ENCODE measurements at places on chromosomes 2 and 18. TPM values are rescaled to one million over a fixed set of nuclear protein-coding genes. Genes with fewer than 3 reads are reported as not detected.

DNA sequence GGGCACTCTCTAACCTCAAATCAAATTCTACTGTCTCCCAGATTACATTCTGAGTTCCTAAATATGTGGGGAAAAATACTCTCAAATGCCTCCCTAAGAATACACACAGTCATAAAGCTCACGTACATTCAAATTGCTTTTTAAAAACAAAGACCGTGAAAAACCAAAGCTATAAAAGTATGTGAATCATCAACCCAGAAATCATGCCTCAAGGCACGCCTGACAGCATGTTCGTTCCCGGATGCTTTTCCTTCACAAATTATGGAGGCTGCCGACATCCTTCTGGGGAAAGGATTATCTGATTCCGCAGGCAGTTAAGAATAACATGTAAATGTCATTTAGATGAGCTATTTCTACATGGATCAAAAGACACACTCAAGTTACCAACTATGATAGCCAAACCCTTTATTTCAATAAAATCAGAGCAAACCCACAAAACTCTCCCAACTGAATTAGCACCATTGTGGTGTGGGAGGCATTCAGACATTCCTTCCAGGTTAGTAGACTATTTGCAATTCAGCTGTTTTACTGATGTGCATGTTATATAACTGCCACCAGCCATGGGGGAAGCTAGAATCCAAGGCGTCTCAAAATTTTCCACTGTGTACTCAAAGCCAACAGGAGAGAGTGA is 398.2 kb upstream of the TRIB2 start:
- H3K4me1 ChIP-seq = peaks cover 63% of the 10 kb centered on the region
- no peak overlapping the region for H3K4me3 ChIP-seq
- no peaks in the 10 kb centered on the region for H3K36me3 ChIP-seq
- H3K27me3 ChIP-seq = no peaks in the 10 kb centered on the region
- peak overlapping the region; percentile 87 for H3K27ac ChIP-seq

- H3K4me3 ChIP-seq = no peak overlapping the region
- H3K4me1 ChIP-seq = no peaks in the 10 kb centered on the region
- H3K36me3 ChIP-seq = no peaks in the 10 kb centered on the region
- DNase-seq = no peak
Observed at GRCh38 chr2:169468841-169469240, 10.5 kb upstream of the BBS5 start.

GRCh38 chr2:150425121-150425955 is 62.1 kb downstream of the RND3 start:
- 0 out of 2 replicates have a peak, but pooled peaks cover 7% of the 10 kb centered on the region for H3K4me1 ChIP-seq
- H3K4me3 ChIP-seq = no peak overlapping the region
- H3K27me3 ChIP-seq = no peaks in the 10 kb centered on the region

DNA sequence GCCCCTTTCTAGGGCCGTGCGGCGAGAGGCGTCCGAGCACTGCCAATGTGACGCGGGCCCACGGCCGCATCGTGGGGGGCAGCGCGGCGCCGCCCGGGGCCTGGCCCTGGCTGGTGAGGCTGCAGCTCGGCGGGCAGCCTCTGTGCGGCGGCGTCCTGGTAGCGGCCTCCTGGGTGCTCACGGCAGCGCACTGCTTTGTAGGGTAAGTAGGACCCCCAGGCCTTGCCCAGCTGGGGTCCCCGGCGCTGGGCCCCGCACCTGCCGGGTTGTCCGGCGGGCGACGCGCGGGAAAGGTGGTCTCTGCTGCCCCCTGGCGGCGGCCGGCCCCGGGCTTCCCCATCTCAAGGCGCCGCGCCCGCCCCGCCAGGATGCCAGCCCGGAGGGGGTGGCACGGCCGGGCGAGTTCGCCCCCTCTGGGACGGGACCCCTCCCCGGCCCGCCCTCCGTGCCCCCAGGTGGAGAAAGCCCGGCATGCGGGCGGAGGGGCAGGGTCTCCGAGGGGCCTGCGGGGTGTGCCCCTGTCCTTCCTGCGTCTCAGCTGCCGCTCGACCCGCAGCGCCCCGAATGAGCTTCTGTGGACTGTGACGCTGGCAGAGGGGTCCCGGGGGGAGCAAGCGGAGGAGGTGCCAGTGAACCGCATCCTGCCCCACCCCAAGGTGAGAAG is 1.9 kb downstream of the PRSS56 start:
- no peak for DNase-seq
- no peak overlapping the region for H3K27ac ChIP-seq
- peaks cover 17% of the 10 kb centered on the region for H3K4me1 ChIP-seq
- no peak overlapping the region for H3K4me3 ChIP-seq

DNA sequence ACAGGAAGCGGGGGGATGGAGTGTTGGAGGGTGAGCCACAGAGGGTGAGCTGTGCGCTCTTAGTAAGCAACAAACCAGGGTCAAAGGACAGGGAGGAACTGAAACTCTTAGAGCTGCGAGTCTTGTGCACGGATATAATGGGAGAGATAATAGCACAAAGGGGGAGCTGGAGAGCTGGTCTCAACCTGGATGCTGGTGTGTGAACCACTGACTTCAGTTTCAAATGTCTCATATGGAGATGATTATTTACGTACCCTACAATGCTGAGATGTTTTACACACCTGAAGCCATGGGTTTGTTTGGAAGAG is 35.9 kb downstream of the PTGR3 start:
- no peak for DNase-seq
- H3K4me3 ChIP-seq = no peak overlapping the region
- no peaks in the 10 kb centered on the region for H3K27me3 ChIP-seq

DNA sequence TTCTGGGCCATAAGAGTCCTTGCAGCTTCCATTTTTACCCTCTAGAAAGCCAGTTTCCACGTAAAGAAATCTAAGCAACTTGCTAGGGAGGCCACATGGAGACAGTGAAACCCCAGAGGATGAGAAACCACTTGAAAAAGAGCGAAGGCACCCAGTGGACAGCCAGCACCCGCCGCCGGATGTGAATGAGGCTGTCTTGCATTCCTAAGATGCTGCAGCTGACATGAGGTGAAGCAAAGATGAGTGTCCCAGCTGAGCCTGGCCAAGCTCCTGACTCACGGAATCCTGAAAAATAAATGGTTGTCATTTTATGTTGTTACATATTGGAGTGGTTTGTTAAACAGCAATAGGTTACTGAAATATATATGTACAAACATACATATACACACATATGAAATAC is 65.9 kb upstream of the STPG4 start:
- H3K4me1 ChIP-seq = peaks cover 50% of the 10 kb centered on the region
- no peaks in the 10 kb centered on the region for H3K27me3 ChIP-seq
- H3K27ac ChIP-seq = peak overlapping the region; percentile 44
- DNase-seq = peak; percentile 86

- H3K27me3 ChIP-seq = no peaks in the 10 kb centered on the region
- H3K36me3 ChIP-seq = no peaks in the 10 kb centered on the region
- H3K4me3 ChIP-seq = no peak overlapping the region
- DNase-seq = no peak
- no peaks in the 10 kb centered on the region for H3K4me1 ChIP-seq
- H3K27ac ChIP-seq = no peak overlapping the region
Observed at GRCh38 chr2:6952101-6952500, 34.9 kb downstream of the RNF144A start.

DNA sequence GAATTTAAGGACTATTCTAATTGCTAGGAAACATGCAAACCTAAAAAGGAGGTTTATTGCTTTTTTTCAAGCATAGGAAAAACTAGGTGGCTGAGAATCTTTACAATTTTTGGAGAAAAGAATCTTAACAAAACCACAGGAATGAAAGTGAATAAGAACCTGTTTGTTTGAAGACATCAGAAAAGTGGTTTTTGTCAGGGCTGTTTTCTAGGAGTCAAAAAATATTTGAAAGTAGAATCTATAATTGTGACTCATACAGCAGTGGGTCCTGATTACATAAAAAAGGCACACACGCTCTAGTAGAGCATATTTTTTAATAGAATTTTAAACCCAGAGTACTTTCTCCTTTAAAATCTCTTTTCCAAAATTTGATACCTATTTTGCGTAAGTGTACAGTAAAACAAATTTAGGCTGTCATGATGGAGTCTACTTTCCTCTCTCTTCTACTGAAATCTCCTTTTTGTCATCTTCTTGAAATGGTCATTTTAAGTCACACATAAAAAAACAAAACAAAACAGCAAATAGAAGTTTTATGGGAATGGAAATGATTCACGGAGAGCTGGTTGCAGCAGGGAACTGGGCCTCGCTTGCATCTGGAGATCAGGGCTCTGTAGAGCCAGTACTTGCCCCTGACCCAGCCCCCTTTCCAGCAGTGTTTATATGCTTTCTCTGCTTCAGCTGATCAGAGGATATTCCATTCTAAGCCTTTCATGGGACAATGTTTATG is 59.1 kb upstream of the PELI1 start:
- H3K36me3 ChIP-seq = no peaks in the 10 kb centered on the region
- peak overlapping the region; percentile 89 for H3K27ac ChIP-seq
- DNase-seq = peak; percentile 60
- peaks cover 30% of the 10 kb centered on the region for H3K4me1 ChIP-seq

- DNase-seq = no peak
- H3K4me1 ChIP-seq = peaks cover 13% of the 10 kb centered on the region
- H3K36me3 ChIP-seq = no peaks in the 10 kb centered on the region
- no peaks in the 10 kb centered on the region for H3K27me3 ChIP-seq
- H3K27ac ChIP-seq = no peak overlapping the region
- no peak overlapping the region for H3K4me3 ChIP-seq
Observed at GRCh38 chr2:3756306-3756705, 52.9 kb downstream of the DCDC2C start.

DNA sequence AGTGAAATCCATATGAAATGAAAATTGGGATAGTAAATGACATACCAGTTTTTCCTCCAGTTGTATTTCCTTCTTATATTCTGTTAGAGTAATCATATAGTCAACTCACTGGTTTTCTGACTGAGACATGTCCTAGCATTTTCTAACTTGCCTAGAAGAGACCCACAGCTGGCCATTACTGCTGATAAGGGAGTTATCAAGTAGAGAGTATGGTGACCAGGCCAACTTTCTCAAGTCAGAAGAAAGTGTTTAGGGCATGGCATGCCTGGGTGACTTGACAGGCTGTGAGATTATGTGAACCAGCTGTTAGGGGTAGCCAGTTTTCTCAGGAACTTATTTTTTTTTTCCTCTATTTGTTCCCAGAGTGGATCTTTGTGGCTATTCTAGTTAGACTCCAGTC is 81.2 kb downstream of the GPD2 start:
- H3K27ac ChIP-seq = no peak overlapping the region
- no peaks in the 10 kb centered on the region for H3K27me3 ChIP-seq
- no peak overlapping the region for H3K4me3 ChIP-seq
- peaks cover 34% of the 10 kb centered on the region for H3K36me3 ChIP-seq
- 0 out of 2 replicates have a peak, but pooled peaks cover 3% of the 10 kb centered on the region for H3K4me1 ChIP-seq

DNA sequence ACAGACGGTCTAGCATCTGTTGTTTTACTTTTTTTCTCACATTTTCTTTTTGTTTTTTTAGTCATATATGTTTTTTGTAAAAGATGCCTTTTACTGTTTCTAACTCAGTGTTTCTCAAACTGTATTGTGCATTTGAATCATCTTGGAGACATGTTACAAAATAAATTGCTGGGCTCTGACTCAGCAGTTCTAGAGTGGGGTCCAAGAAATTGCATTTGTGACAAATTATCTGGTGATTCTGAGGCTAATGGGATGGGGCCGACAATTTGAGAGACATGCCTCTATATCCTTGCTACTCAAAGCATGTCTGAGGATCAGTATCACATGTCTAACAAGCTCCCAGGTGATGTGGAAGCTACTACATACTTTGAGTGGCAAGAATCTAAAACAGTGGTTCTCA is 478.8 kb downstream of the PLCL1 start:
- H3K27ac ChIP-seq = no peak overlapping the region
- no peak overlapping the region for H3K4me3 ChIP-seq
- H3K36me3 ChIP-seq = no peaks in the 10 kb centered on the region
- H3K27me3 ChIP-seq = peaks cover 7% of the 10 kb centered on the region
- H3K4me1 ChIP-seq = no peaks in the 10 kb centered on the region
- DNase-seq = no peak

DNA sequence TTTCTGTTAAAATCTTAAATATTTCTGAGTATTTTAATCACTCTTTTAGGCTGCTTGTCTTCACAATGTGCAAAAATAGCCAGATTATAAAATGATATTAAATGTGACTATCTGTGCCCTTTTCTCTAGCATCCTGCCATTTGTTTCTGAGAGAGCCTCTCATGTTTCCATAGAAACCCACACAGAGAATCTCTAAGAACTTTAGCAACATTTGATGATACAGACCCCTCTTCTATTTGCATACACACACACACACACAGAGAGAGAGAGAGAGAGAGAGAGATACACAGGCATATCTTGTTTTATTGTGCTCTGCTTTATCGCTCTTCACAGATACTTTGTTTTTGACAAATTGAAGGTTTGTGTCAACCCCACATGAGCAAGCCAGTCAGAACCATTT is 134.5 kb upstream of the DDX18 start:
- DNase-seq = no peak
- H3K4me1 ChIP-seq = no peaks in the 10 kb centered on the region
- H3K27me3 ChIP-seq = no peaks in the 10 kb centered on the region
- no peaks in the 10 kb centered on the region for H3K36me3 ChIP-seq
- no peak overlapping the region for H3K27ac ChIP-seq

- H3K27ac ChIP-seq = no peak overlapping the region
- no peaks in the 10 kb centered on the region for H3K36me3 ChIP-seq
- H3K4me3 ChIP-seq = no peak overlapping the region
- DNase-seq = no peak
- H3K27me3 ChIP-seq = no peaks in the 10 kb centered on the region
Observed at GRCh38 chr2:24870440-24870839, 49.6 kb downstream of the ADCY3 start.

DNA sequence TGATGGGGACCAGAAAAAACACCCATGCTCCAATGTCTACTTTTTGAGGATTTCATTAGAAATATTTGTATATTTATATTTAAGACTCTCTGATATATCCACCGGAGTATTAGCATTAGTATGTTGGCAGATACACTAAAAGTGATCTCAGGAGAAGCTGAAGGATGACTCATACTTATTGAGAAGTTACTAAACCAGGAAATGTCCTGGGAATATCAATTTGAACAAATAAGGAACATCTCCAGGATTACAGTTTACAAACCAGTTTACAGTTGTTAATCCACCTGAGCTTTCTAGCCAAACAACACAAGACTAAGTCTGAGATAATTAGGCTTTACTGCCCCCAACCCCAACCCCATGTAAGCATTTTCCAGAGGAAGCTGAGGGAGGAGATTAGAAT is 16.1 kb upstream of the DPP4 start:
- H3K27ac ChIP-seq = no peak overlapping the region
- no peaks in the 10 kb centered on the region for H3K27me3 ChIP-seq

- H3K4me3 ChIP-seq = no peak overlapping the region
- peaks cover 47% of the 10 kb centered on the region for H3K4me1 ChIP-seq
- no peak overlapping the region for H3K27ac ChIP-seq
- no peak for DNase-seq
- no peaks in the 10 kb centered on the region for H3K27me3 ChIP-seq
Observed at GRCh38 chr2:62657783-62658182, 47.7 kb upstream of the EHBP1 start.

- H3K27ac ChIP-seq = no peak overlapping the region
- peaks cover 45% of the 10 kb centered on the region for H3K4me1 ChIP-seq
- H3K4me3 ChIP-seq = no peak overlapping the region
- no peak for DNase-seq
- H3K27me3 ChIP-seq = no peaks in the 10 kb centered on the region
Observed at GRCh38 chr2:65072181-65072970, 16.2 kb downstream of the CEP68 start.

The ANKRD53 gene
- not detected for total RNA-seq

The HOXD8 gene
- 16.8 TPM for total RNA-seq

The PRR30 gene
- not detected for total RNA-seq

The NDC80 gene
- 69.6 TPM for total RNA-seq

The SCN7A gene
- total RNA-seq = not detected

The RAD51AP2 gene
- total RNA-seq = not detected

The CDH2 gene
- 47.2 TPM for total RNA-seq

The TCF7L1 gene
- total RNA-seq = 0.68 TPM

The SLC19A3 gene
- total RNA-seq = not detected

The SAG gene
- not detected for total RNA-seq

Measured in SJSA1 (cell line).